ENCODE measurements at places on chromosomes 13 and 19.

GRCh38 chr19:6354098-6354674 is 7.1 kb upstream of the CLPP start:
- DNase-seq, result no peak

- no peak for DNase-seq
Measured at GRCh38 chr13:95137096-95137495, 164.2 kb downstream of the ABCC4 start.

- no peak for DNase-seq
Measured at GRCh38 chr13:111908361-111908760, 158.6 kb upstream of the SOX1 start.

GRCh38 chr19:16330368-16330801 is 5.8 kb downstream of the KLF2 start:
- peak; percentile 96 for DNase-seq

DNA sequence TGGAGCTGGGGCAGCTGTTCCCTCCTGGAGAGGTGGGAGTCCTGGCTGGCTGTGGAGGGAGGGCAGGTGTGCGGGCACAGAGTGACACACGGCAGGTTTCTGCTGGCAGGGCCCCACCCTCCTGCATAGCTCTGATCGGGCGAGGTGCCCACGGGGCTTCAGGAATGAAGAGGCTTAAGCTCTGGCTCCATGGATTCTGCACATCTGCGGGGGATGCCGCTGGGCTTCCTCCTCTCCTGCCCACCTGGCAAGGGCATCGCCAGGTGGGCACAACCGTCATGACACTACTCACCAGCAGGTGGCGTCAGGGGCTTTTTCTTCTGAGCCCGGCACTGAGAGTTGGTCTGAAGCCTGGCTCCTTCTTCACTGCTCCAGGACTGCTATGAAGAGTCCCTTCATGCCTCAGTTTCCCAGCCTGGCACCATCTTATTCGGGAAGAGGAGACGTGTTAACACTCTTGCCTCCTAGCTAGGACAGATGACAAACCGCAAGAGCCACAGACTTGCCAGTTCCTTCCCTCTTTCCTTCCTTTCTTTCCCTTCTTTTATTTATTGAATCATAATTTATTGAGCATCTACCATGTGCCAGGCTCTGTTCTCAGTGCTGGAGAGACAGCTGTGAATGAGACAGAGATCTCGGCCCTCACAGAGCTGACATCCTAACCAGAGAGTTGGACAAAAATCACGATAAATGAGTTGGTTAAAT is 15.2 kb upstream of the PAK4 start:
- peak; percentile 82 for DNase-seq

DNA sequence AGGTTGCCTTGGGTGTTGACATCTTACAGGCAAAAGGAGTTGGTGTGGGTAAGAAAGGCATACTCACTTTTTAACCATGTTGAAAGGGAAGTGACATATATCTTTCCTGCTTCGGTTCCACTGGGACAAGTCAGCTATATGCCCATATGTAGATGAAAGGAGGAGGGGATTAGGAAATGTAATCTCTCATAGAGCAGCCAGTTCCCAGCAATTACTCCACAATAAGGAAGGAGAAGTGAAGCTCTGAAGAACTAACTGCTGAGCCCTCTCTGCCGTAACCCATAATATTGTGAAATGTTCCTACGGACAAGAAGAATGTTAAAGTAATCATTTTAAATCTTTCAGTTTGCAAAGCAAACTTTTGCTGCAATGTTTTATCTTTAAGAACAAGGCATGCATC is 82.2 kb downstream of the EDNRB start:
- no peak for DNase-seq

- peak; percentile 38 for DNase-seq
Measured at GRCh38 chr19:51552996-51553725, 17.9 kb upstream of the ZNF175 start.

GRCh38 chr13:80945328-80945727 is 604.4 kb upstream of the SPRY2 start:
- no peak for DNase-seq

GRCh38 chr19:19115954-19116353 is 22.3 kb downstream of the TMEM161A start:
- peak; percentile 41 for DNase-seq

Measured in activated naive CD4-positive, alpha-beta T cell treated with Interleukin-2 at 50 U/mL for 16 hours (primary cell).